ENCODE measurements at places on chromosomes 2 and 18.
A peak's percentile ranks its signal among the peaks of the same experiment; 100 is the strongest.

- DNase-seq, result no peak
Observed at GRCh38 chr2:43708178-43708577, 31.9 kb upstream of the C1GALT1C1L start.

GRCh38 chr2:183035298-183035953, 2.8 kb downstream of the NCKAP1 start:
- no peak for DNase-seq

GRCh38 chr2:66583881-66584280, 149.0 kb downstream of the MEIS1 start:
- no peak for DNase-seq

DNA sequence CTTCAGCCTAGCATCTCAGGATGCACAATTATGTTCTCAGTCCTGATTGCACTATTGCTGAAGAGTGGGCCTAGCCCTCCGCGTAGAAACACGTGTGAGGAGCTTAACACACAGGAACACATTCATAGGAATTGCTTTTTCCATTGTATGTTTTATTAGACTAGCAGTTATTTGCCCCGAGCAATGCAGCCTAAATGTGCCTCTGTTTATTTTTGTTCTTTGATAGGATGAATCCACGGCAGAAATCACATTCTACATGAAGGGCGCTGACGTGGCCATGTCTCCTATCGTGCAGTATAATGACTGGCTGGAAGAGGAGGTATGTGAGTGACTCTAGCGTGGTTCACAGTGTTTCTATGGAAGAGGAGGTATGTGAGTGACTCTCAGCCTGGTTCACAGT, 65.9 kb upstream of the NFATC1 start:
- no peak for DNase-seq

- peak; percentile 57 for DNase-seq
Observed at GRCh38 chr2:54673501-54673998, 49.9 kb upstream of the EML6 start.

DNA sequence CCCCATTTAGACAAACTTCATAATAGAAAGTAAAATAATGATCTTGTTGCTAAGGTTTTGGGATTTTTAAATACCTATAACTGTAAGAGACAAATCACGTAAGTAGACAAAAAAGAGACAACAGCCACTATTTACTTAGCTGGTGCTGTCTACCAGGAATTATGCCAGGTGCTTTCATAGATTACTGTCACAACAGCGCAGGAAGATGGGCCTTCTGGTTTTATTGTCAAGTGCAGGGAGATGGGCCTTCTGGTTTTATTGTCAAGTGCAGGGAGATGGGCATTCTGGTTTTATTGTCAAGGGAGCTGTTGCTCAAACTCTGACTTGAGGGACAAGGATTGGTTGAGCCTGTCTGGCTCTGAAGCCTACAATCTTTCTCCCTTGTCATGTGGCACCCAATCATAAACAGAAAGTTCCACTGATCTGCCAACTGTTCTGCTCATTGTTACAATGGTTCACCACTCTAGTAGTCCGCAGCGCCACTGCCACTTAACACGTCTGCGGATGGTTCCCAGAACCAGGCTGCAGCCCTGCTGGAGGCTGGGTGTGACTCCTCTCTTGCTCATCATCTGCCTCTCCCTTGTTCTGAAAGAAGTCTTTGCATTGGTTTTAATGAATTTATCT, 95.0 kb downstream of the RNF144A start:
- no peak for DNase-seq

DNA sequence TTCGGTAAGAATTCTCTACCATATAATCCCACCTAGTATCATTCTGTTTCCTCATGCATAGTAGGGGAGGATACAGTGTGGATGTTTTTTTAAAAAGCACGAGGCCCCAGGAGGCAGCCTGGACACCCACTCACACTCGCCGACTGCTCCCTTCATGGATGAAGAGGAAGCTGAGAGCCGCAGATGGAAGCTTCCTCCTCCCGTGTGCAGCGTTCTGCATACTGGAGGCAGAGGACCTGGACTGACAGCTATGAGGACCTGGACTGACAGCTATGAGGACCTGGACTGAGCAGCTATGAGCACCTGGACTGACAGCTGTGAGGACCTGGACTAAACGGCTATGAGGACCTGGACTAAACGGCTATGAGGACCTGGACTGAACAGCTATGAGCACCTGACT, 234.4 kb downstream of the NDUFA10 start:
- DNase-seq, result no peak

DNA sequence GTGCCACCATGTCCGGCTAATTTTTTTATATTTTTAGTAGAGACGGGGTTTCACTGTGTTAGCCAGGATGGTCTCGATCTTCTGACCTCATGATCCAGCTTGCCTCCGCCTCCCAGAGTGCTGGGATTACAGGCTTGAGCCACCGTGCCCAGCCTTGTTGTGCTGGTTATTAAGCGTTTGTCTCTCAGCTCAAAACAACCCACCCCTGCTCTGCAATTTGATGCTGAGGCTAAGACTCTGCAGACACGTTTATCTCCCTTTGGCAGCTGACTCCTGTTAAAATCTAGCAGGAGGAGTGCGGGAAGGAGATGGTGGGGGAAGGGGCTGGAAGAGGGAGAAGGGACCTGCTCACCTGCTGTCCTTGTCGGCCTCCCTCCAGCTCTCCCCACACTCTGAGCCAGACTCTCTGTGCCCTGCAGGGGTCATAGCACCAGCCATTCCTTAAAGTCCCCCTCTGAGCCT, 29.9 kb upstream of the IMPA2 start:
- no peak for DNase-seq

- peak; percentile 87 for DNase-seq
Observed at GRCh38 chr18:58135701-58136331, 91.8 kb downstream of the NEDD4L start.

DNA sequence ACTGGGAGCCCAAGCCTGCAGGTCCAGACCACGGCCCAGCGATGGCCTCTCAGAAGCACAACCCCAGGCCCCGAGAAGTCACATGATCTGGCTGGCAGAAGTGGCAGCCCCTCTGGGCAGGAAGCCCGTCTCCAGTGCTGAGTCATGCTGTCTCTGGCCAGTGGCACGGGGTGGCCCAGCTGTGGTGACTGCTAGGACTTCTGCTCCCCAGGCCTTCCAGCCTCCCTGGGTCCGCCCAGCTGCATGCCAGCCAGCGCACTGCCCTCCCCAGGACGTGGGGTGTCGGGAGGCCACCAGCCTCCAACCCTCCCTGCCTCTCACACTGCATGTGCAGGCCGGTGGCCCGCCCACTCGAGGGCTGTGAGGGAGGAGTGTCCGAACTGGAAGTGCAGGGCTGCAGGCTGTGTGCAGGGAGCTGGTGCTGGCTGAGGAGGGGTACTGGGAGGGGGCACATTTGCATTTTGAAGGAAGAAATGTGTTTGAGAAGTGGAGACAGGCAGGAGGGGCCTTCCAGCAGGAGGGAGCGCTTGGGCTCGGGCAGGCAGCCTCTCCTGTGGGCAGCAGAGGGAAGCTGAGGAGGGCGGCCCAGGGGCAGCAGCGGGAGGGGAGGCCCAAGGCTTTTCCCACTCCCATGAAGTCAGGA, 17.0 kb upstream of the HPCAL1 start:
- peak; percentile 89 for DNase-seq

- no peak for DNase-seq
Observed at GRCh38 chr2:39512434-39512935, 75.4 kb upstream of the MAP4K3 start.

- peak; percentile 37 for DNase-seq
Observed at GRCh38 chr2:95346231-95346737, 49.1 kb downstream of the KCNIP3 start.

GRCh38 chr2:217394510-217395351, 534.9 kb upstream of the TNP1 start:
- no peak for DNase-seq
